ENCODE measurements at places on chromosomes 2 and 18.

DNA sequence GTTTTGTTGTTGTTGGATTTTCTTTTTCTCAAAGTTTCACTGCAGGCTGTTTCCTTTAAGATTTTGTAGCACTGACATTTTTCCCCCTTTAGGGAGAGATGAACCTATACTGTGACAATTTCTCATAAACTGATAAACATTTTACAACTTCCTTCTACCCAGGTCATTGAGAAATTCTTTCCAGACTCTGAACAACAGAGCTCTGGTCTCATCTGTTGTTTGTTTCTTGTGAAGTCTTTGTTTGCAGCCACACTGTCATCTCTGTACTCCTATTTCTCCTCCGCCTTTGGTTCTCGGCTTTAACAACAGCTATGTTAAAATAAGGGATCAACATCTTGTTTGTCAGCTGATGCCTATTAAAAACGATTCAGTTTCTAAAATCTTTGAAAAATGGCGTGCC is 167.6 kb downstream of the VWC2L start:
- no peak for DNase-seq

- DNase-seq: no peak
Measured at GRCh38 chr2:186714611-186715010, 20.8 kb downstream of the FAM171B start.

DNA sequence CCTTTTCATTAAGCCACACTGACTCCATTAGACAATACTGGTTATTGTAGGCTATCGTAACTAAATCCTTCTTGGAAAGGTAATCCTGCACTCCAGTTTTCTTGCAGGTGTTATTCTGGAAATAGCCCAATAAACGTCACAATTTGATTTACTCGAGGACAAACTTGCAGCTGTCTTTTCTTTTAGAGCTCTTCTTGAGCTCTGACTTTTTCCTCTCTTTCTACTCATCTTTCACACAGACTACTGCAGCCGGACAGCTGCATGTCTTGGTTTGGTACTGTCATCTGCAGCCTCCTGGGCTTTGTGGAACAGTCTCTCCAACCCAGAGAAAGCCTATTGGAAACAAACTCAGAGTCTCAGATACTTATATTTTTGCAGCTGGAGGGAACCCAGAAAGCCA is 23.0 kb upstream of the MSGN1 start:
- DNase-seq: no peak

GRCh38 chr2:26607698-26608097 is 33.5 kb downstream of the CIB4 start:
- DNase-seq: no peak

DNA sequence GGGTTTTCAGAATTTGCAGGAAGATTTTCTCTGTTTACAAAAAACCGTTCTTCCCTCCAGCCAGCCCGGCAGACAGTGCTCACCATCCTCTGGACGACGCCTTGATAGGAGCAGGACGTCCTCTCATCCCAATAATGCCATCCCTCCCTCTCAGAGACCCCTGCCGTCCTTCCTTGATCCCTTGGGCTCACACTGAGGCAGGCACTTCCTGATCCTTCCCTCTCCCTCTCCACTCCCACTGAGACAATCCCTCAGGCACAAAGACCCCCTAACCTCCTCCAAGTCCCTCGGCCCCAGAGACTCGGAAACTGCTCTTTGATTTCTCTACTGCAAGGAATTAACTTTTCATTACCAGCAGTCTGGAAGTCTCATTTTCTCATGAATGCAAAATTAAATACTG is 42.5 kb downstream of the PAX3 start:
- no peak for DNase-seq

- DNase-seq: no peak
Measured at GRCh38 chr2:198615972-198616371, 811.6 kb downstream of the PLCL1 start.

GRCh38 chr2:54613386-54613785 is 110.1 kb upstream of the EML6 start:
- DNase-seq: no peak
